ENCODE measurements at places on chromosomes 2 and 18. TPM values are rescaled to one million over a fixed set of nuclear protein-coding genes. Genes with fewer than 3 reads are reported as not detected.

Gene ABCB11
- total RNA-seq, result 0.05 TPM

Gene CTLA4
- total RNA-seq, result 0.30 TPM

Gene BCL11A
- 0.13 TPM for total RNA-seq

Gene LYPD6
- 3.9 TPM for total RNA-seq

Measured in mammary microvascular endothelial cell (primary cell).